ENCODE measurements at places on chromosomes 13 and 19.

GRCh38 chr19:4986471-4986891, 17.6 kb downstream of the KDM4B start:
- DNase-seq: no peak

GRCh38 chr13:75804605-75805004, 168.5 kb downstream of the LMO7 start:
- DNase-seq: no peak

- DNase-seq: no peak
Observed at GRCh38 chr13:34816908-34817665, 125.0 kb upstream of the NBEA start.

DNA sequence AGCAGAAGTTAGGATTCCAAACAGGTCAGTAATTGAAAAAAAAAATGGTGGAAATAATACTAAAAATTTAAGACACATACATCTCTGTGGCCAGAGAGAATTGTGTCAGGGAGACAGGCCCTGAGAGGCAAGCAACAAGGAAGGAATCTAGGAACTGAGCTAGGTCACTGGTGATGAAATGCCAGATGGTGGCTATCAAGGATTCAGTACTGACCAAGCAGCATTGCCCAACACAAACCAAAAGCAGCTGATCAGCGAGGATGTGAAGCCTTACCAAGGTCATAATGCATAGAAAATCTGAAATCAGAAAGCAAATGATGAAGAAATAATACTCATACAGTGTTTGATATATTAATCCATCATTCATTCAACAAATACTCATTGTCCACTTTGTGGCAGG, 905.0 kb downstream of the GPC5 start:
- DNase-seq: peak; percentile 2

GRCh38 chr13:20658451-20659040, 45.0 kb upstream of the IL17D start:
- DNase-seq: no peak

- DNase-seq: no peak
Observed at GRCh38 chr13:80753866-80754265, 412.9 kb upstream of the SPRY2 start.

DNA sequence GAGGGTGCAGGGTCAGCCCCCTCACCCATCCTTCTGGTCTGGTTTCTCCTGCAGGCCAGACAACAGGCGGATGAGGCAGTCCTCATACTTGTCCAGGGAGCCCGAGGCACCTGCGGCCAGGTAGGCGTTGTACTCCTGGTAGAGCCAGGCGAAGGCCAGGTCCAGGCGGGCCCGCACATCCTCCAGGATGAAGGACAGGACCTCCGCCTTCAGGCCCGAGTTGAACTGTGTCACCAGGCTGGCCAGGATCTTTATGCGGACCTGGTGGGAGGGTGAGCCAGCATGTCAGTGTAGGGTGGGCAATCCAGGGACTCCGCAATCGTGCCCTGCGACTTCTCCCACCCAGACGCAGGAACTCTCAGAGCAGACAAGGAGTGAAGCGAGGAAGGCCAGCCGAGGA, 13.8 kb upstream of the RSPH6A start:
- DNase-seq: no peak

- DNase-seq: no peak
Observed at GRCh38 chr13:77907666-77908341, 10.8 kb downstream of the EDNRB start.

- DNase-seq: peak; percentile 98
Observed at GRCh38 chr19:40690693-40691420, 406 bp upstream of the NUMBL start.

DNA sequence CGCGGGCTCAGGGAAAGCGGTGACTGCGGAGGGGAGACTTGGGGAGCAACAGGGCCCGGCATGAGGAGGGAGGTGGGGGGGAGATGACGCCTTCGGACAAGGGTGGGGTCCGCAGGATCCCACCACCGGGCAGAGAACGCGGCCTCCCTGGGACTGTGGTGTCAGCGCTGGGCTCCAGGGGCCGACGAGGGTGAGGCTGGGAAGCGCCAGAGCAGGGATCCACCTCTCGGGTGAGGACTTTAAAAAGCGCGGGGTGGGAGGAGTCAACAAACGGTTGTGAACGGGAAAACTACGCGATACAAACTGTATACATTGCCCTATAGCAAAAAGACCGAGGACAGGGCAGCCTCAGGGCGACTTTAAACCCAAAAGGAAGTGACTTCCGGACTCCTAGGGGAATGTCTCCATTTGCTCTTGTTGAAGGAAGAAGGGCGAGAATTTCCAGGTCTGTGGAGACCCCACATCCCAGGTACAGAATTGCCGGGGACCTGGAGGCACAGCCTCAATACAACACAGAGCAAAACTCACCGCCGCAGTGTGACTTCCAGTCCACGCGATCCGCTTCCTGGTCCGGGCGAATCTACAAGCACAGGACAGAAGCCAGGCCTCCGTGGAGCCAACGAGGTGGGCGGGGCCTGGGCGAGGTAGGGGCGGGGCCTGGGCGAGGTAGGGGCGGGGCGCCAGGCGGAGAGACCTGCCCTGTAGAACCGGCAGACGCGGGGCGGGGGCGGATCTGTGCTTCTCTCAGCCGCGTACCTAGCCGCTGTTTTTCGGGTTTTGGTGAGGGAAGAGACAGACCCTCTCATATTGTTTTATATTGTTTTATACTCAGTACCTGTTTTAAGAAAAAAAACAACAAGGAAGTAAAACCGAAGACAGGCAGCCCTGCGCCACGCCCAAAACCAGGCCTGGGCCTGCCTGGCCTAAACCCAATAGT, at the start of gene ZNF888:
Gene ZNF888 (minus strand): TSS at position 588 of the 937 bp plus-strand sequence. CDS start 5,555 bp downstream, outside the sequence.
- peak; percentile 86 for DNase-seq

DNA sequence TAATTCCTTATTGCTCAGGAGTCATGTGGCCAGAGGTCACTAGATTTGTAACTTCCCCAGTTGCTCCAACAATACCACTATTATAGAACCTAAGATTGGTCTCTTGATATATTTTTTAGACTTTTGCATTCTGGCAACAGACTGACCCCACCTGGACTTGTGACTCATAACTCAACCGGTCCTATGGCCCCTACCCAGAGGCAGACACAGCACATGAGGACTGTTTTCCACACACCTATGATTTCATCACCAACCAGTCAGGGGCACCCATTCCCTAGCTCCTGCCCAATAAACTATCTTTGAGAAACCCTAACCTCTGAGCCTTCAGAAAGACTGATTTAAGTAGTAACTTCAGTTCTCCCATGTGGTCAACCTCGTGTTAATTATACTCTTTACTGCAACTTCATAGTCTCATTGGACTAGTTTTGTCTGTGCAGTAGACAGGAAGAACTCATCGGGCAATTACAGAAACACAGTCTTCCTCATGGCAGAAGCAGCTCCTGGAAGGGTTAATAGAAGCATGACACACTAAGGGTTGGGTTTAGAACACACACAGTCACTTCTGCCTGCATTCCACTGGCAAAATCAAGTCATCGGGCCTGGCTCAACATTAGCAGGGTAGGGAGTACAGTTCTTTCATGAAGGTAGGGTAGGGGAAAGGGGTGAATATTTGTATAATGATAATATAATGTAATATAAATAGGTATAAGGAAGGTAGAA, 251.8 kb downstream of the UQCRFS1 start:
- DNase-seq: peak; percentile 64

GRCh38 chr19:12052091-12052496, 667 bp downstream of the ZNF878 start:
- DNase-seq: no peak

- DNase-seq: peak; percentile 86
Observed at GRCh38 chr19:15177269-15178116, 23.3 kb downstream of the NOTCH3 start.

DNA sequence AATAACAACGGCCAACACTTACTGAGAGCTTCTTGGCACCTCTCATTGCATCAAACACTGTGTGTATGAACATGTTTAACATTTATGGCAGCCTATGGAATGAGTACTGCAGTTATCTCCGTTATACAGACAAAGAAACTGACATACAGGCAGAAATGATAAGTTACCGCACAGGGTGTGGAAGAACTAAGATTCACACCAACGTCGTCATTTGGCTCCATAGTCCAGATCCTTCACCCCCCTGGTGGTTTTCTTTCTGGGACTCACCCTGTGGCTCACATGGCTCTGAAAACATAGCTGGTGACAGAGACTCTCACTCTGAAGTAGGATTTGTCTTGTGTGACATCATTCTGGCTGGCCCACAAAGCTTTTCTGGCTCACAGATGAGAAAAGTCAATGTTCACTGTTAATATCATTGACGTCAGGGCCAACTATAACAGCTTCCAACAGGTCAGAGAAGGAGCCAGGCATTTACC, 230.1 kb downstream of the DLEU7 start:
- DNase-seq: peak; percentile 8

- no peak for DNase-seq
Observed at GRCh38 chr13:25840931-25841330, 210.9 kb downstream of the SHISA2 start.

- DNase-seq: peak; percentile 95
Observed at GRCh38 chr13:27194895-27195764, 23.5 kb upstream of the USP12 start.

- no peak for DNase-seq
Observed at GRCh38 chr13:81246556-81246955, 905.6 kb upstream of the SPRY2 start.

GRCh38 chr19:7349961-7350711, 1.4 kb downstream of the ARHGEF18 start:
- DNase-seq: no peak

- no peak for DNase-seq
Observed at GRCh38 chr13:87426742-87427141, 244.4 kb upstream of the SLITRK5 start.

- DNase-seq: peak; percentile 92
Observed at GRCh38 chr13:30718661-30719524, 16.4 kb upstream of the ALOX5AP start.

DNA sequence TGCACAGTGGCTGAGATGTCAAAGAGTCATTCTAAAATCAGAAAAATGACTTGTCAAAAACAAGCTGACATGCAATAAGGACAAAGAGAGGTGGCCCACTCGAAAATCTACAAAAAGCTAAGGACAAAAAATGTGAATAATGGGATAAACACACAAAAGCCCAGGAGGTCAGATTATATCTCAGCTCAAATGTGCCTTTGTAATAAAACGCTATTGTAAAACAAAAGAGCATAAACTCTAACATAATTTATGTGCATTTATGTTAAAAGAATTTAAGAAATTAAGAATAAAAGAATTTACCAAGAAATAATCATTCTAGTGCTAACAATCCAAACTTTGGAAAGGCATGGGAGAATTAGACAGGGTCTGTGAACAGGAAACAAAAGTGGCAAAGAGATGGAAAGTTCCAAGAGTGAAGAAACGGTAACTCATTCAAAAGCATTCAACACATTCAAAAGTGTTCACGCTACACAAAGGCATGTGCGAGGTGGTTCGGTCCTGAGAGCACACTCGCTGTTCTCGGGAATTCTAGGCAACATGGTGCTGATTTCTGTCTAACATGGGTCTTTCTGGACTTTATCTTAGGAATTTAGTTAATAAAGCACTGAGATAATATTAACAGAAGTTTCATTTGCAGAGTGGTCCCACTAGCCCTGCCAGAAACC, 197.7 kb downstream of the KATNAL1 start:
- DNase-seq: no peak

DNA sequence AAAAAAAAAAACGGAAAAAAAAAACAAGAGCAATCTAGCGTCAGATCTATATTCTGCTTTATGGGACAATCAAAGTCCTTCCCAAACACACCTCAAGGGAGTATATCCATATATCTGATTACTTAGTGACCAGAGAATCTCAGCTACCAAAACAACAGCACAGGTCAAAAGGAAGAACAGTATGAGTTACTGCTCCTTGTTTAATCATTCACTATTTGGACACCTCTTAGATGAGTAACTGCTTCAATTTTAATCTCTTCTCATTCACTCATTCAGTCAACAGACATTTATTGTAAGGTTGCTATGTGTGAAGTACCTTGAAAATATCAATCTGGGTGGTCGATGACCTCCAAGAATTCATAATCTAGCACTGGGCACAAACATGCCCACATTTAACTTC, 193.2 kb downstream of the IRS2 start:
- no peak for DNase-seq

DNA sequence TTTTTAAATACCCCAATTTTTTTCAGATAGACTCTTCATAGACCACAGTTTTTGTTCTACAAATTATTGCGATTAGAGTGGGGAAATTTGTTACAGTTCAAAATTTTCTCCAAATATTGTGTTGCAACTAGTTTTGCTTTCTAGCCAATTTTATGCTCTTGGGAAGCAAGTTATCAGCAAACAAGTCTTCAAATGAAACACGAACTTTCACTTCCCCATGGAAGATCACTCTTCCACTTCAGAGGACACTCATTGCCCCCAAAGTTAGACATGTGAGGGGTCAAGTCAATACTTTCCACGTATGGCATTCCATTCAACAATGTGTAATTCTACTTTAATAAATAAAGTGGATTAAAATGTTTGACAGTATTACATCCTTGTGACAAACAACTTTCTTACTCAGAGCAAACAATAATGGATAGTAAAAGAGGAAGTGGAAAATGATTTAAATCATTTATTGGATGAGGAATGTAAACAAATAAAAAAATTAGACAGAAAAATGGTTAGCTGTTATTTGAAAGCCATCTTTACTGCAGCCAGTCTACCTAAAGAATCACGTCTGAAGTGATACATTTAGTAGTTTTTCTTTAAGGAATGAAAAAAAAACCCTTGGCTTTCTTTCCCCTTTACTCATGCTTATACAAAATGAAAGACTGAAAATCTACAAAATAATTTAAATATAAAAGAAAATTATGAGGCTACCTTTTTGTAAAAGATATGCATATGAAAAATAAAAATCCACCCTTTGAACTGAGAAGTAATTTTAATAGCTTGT, 41.2 kb upstream of the TNFSF11 start:
- no peak for DNase-seq

DNA sequence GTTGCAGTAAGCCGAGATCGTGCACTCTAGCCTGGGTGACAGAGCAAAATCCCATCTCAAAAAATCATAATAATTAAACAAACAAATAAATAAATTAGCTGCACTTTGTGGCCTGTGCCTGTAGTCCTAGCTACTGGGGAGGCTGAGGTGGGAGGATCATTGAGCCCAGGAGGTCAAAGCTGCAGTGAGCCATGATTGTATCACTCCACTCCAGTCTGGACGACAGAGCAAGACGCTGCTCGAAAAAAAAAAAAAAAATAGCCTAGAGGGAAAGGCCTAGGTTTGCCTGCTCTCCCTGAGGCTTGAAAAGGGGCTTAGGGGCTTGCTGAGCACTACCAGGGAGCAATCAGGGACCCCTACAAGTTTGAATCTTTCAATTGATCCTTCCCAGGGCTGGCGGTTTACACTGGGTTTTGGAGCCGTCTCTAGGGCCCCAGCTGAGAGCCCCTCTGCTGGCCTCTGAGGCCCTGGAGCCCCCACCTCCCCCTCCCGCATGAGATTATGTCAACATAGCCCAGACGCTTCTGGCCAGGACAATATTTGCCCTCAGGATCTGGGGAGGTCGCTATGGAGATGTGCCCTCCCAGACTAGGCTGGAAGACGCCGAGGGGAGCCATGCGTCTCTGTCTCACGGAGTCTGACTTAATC, 10.4 kb upstream of the GIPR start:
- DNase-seq: no peak
